ENCODE measurements at places on chromosomes 1 and 21.

- DNase-seq = no peak
Observed at GRCh38 chr1:206560007-206560716, 52.1 kb downstream of the EIF2D start.

- no peak for DNase-seq
Observed at GRCh38 chr21:20108016-20108415, 890.2 kb upstream of the NCAM2 start.

GRCh38 chr21:26845066-26845758, at the start of gene ADAMTS1:
Gene ADAMTS1, minus strand, starts transcription at chr21:26845409. Its CDS starts 455 bp downstream, at chr21:26844954.
- peak; percentile 92 for DNase-seq

DNA sequence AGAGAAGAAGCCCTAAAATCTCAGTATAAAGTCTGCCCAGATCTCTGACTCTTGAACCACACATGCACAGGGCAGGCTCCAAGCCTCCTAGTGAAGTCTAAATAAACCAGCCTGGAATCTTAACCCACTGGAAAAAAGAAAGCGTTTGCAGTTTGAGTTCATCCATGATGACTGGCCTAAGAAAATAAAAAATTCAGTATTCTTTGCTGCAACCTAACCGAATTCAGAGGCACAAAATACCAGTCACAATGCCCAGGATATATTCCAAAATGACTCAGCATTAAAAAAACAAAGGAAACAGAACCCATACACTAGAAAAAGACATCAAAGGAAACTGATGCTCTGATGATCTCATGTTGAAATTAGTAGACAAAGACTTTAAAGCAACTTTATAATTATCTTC, 269.2 kb downstream of the SDCCAG8 start:
- DNase-seq = no peak

DNA sequence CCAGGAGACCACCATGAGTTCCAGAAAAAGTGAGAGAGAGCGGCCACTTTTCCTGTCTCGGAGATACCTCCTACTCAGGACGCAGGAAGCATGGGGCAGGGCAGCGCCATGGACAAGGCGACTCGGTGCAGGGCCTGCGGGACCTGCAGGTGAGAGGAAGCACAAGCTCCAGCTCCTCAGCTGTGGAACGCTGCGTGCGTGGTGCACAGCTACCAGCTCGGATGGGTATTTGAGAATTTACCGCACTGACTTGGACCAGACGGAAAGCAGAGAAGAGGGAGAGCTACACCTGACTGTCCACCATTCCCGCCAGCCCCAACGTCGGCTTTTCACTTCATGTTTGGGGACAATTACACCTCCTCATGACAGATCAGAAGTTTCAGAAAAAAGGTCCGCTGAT, 8.2 kb upstream of the CDK11A start:
- no peak for DNase-seq
